Kidney (tissue), 22 donors: ENCODE measurements at places on chromosomes 1 and 21. TPM values are rescaled to one million over a fixed set of nuclear protein-coding genes. Genes with fewer than 3 reads are reported as not detected.

DNA sequence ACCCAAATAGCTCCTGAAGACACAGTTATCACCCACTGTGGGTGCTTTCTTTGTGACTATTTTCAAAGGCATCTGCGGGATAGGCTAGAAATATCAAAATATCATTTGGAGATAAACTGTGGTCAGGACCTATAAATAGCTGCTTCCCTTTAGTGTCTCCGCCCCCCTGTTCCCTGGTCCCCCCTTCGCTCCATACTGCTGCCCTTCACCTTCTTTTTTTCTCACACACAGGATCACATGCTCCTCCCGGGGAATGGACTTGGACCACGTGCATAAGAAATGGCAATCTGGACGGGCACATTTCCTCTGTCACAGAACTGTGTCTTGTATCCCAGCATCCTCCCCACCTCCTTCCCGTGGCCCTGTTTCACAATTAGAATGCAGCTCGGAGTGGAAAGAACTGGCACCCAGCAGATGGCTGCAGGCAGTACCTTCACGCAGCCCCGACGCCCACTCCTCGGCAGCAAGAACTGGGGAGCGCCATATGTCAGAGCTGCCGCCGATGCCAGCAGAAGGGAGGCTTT is 68.8 kb upstream of the SSX2IP start:
- DNase-seq = peak; percentile 64

Gene TMEM234
- total RNA-seq = 39.4 TPM

DNA sequence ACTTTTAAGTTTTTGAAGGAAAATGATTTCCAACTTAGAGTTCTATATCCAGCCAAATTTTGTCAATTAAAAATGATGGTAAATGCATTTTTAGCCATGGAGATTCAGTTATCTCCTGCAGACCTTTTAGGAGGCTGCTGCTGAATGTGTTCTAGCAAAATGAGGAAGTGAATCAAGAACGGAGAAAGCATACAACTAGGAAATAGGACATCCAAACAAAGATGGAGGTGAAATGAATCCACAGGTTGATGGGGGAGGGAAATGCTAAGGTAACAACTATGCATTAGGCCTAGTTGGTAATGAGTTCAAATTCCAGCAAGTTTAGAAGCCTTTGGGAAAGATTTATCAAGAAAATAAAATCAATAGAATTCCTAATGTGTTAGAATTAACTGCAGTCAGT is 80.5 kb downstream of the FNBP1L start:
- DNase-seq = no peak

GRCh38 chr1:220711056-220711809 is 21.1 kb downstream of the C1orf115 start:
- no peak for DNase-seq

GRCh38 chr1:228378873-228379460 is 27.7 kb downstream of the TRIM11 start:
- peak; percentile 71 for DNase-seq

Gene DIO1
- total RNA-seq = 2.9 TPM

Gene AMY2A
- not detected for total RNA-seq

GRCh38 chr1:28507646-28508434 is 2.0 kb downstream of the RCC1 start:
- no peak for DNase-seq
